ENCODE measurements at places on chromosomes 2 and 18. TPM values are rescaled to one million over a fixed set of nuclear protein-coding genes. Genes with fewer than 3 reads are reported as not detected.

The RAB6D gene
- under 0.01 TPM for total RNA-seq

The C2orf72 gene
- total RNA-seq = not detected

The CHRNG gene
- not detected for total RNA-seq

The TRIM43 gene
- not detected for total RNA-seq

The UGT1A9 gene
- total RNA-seq = not detected

The PDIA6 gene
- total RNA-seq = 276 TPM

The MAP2 gene
- 37.1 TPM for total RNA-seq

The FAM161A gene
- 2.2 TPM for total RNA-seq

The GLI2 gene
- total RNA-seq = 22.5 TPM

The TLX2 gene
- total RNA-seq = not detected

The ANTXR1 gene
- total RNA-seq = 206 TPM

The SERPINB12 gene
- total RNA-seq = not detected

Data from fibroblast of villous mesenchyme (primary cell).